ENCODE measurements at places on chromosomes 7 and 10.
A peak's percentile ranks its signal among the peaks of the same experiment; 100 is the strongest.

DNA sequence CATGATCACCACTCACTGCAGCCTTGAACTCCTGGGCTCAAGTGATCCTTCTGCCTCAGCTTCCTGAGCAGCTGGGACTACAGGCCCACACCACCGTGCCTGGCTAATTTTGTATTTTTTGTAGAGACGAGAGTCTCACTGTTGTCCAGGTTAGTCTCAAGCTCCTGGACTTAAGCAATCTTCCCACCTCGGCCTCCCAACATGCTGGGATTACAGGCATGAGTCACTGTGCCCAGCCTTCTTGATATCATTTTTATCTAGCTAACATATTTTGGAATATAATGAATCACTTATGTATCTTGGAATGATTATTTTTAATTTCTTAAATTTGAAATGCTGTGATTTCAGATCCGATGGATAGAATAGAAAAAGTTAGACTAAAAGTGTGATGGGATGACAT is 18.4 kb downstream of the ARL4A start:
- no peak for DNase-seq

DNA sequence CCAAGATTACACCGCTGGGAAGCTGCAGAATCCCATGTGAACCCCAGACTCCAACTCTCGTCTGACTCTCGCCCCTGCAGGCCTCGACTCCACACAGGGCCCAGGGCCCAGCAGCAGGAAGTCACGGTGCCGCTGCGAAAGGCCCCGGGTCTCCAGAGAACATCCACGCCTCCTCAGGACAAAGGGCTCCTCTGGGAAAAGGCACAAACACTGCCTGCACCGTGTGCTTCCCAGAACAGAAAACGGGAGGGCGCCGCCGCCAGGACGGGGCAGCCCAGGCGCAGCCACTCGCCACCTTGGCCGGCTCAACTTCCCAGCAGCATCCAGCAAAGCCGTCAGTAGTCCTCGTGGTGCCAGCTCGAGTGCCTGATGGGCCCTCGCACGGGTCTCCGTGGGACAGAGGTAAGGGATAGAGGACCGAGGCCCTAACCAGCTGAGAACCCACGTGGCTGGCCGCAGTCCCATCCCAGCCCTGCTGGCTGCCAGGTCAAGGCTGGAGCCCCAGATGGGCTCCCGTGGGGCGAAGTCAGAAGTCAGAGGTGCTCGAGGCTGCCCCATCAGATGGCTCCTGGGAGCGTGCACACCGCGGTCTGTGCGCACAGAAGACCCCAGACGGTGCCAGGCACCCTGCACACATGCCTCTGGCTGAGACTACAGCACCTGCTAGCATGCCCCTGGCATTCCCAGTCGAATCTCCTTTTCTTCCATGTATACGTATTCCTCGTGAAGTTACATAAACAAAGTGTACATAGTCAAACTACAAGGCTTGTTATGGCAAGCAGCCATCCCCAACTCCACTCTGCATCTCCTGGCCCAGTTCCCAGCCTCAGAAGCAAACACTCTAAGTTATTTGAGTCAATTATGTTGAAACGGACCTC is 60.2 kb downstream of the MAD1L1 start:
- no peak for DNase-seq

DNA sequence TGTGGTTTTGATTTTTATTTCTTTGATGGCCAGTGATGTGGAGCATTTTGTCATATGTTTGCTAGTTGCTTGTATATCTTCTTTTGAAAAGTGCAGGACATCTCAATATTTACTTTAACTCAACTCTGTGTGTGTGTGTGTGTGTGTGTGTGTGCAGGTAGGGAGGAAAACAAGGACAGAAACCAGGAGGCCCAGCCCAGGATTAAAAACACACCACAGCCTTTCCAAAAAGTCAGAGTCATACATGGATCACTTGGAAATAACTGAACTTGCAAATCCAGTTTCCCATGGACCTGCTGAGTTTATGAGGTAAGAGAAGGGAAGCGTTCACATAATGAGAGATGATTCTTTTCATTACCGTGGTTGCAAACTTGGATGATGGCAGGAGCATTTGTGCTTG is 189.9 kb upstream of the LYZL1 start:
- DNase-seq = no peak

GRCh38 chr10:50395271-50395670 is 144.0 kb upstream of the ASAH2 start:
- no peak for DNase-seq

GRCh38 chr10:43436291-43437140 is at the start of gene ZNF487:
ZNF487 (plus strand) TSS chr10:43437111; CDS start chr10:43475814, 38,703 bp downstream.
- peak; percentile 94 for DNase-seq

DNA sequence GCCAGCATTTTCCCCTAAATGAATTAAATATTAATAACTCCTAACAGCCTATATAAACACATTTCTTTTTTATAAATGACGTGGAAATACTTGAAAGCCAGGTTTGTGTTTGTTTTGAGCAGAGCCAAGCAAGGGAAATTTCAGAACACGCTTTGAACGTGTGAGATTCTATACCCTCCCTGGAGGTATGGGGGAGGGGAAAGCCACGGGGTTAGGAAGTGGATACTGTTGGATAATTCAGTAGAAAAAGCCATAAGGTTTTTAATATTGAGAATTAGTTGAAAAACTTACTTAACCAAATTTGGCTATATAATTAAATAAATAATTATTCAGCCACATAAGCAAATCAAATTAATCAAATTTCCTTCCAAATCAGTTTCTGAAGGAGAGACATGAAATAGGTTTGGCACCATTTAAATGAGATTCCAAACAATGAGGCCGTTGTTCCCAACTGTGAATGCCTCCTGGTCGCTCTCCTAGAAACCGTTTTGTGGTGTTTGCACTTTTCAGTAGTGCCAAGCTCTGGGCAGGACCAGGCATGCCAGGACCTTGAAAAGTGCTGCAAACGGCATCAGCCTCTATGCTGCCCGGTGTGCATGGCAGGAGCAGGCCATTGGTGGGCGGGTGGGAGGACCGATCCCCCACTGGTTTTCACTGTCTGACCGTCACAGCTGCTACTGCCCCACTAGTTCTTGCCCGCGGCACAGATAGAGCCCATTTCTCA is 88.1 kb downstream of the SEPTIN14 start:
- no peak for DNase-seq

- no peak for DNase-seq
These were observed 309.7 kb downstream of the EXOC4 start for GRCh38 chr7:133562621-133563020.

DNA sequence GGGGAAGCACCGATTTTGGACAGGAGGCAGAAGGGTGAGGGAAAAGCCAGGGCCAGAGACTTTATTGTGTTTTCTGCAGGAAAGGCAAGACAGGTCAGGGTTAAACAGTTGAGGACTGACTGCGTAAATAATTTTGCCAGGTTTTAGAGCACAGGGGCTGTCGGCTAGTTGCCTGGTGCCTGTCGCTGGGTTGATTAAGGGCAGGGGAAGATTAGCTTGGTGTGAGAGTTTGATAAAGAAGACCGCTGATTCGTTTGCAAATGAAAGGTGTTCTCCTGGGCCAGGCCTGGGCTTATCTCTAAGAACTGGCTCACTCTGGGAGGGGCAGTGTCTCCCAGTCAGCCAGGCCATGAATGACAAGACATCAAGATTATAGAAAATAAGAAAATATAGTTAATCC is 75.6 kb downstream of the SLC37A3 start:
- DNase-seq = no peak

DNA sequence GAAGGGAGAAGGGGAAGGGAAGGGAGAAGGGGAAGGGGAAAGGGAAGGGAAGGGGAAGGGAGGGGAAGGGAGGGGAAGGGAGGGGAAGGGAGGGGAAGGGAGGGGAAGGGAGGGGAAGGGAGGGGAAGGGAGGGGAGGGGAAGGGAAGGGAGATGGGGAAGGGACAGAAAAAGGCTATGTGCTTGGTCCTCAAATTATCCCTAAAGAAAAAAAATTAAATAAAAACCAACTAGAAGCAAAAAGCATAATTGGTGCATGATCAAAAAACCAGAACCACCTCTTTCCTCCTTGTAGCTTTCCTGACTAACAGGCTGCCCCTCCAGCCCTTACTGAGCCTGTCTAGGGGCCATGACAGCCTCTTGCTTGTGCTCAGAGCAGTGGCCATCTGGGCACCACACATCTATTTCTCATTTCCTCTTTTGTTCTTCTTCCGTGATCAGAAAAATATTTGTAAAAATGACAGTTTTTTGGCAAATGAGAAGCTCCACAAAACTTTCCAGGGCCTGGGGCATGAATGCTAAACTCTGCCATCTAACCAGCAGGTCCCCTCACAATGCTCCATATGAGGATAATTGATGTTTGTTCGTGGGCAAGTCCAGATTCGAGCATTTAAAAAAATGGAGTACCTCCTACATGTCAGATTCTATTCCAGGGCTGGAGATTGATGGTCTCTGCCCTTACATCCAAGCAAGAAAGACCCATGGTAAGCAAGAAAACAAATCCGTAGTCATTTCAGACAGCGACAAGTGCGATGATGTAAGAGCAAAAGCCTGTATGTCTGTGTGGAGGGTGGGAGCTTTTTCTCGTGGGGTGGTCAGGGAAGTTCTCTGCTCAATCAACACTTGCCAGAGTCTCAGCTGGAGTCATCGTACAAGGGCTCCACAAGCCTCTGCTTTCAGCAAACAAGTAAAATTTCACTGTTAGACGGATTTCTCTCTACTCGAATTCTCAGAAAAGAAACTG is 320.9 kb downstream of the WDR11 start:
- DNase-seq = no peak

- no peak for DNase-seq
These were observed 2.3 kb upstream of the INSYN2A start for GRCh38 chr10:127198721-127199120.

DNA sequence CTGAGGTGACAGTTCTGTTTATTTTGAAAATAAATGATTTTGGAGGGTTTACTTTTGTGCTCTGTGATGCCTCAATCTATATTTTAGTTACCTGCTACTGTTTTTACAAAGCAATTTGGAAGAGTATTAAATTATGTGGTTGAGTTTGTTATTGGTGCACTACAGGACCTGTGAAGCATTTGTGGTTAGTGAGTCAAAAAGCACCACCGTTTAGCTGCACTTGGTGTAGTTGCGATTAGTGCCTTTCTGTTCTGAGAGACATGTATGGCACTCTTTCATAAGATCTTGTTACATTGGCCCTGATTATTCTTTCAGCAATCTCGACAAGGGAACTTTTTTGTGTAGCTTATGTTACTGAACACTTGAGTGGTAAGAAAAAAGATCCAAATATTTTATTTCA is 132.2 kb downstream of the BBS9 start:
- DNase-seq = no peak

DNA sequence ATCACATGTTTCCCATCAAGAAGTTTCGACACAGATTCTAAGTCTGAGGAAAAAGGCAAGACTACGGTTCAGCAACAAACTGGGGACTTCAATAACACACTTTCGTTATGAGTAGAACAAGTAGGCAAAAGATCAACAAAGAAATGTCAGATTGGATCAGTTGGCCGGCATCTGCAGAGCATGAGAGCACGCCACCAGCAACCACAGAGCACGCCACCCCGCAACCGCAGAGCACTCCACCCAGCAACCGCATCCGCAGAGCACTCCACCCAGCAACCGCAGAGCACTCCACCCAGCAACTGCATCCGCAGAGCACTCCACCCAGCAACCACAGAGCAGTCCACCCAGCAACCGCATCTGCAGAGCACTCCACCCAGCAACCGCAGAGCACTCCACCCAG is 89.7 kb upstream of the FAM20C start:
- no peak for DNase-seq

DNA sequence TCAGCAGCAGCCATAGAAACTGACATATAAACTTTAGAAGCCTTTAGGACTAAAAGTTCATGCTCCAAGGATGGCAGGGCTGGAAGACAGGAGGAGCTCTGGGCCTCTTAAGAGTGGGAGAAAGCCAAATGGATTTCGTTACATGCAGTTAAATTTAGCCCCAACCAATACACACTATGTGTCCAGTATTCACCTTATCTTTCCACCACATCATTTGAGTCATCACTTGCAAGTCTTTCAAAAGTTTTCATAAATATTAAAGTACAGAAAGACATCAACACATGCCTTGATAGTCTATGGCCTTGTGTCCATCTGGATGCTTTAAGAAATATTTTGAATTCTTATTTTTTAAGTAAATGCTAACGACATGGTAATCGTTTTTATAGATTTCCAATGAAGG is 392.4 kb upstream of the LRRN3 start:
- no peak for DNase-seq

DNA sequence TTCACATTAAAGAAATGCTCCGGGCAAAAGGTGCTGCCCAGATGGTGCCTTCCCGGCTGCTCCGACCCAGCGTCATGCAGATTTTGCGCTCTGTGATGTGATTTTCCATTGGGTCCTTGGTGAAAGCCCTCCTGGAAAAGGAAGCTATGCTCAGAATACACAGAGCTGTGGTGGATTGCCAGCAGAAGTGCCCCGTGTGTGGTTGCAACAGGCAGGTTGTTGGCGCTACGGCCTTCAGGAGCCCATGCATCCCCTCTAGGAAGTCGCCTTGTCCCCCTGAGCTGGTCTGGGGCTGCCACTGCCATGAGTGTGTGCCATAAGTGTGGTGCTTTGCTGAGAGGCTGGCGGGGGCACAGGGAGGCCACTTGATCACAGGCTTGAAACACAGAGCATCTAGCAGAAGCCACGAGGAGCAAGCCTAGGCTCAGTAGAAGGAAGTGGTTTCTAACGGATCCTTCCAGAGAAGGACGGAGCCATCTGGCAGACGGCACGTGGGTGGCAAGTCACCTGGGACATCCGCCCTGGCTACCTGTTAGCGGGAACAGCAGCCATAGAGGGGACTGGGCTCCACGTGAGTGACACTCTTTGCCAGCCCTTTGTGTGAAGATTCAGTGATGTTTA is 210.9 kb downstream of the CUX1 start:
- peak; percentile 72 for DNase-seq

DNA sequence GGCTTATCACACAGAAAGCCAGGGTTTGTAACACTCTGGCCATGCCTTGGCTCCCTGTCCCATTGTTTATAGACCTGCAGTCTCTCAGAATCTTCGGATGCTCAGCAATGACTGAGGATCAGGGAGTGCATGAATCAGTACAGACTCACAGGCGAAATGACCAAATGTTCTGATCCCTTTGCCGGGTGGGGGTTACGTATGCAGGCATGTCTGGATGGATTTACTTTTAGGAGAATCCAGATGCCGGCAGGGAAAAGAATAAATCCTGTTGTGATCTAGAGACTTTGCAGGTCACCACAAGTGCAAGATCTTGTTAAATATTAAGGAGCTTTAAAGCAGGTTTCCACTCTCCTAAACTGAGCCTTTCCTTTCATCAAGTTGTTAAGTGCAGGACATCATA is 149.5 kb downstream of the SFMBT2 start:
- no peak for DNase-seq

- DNase-seq = no peak
These were observed 1.2 kb upstream of the EVX1 start for GRCh38 chr7:27241189-27242056.
